Ascending aorta (tissue), 2 donors: ENCODE measurements at places on chromosomes 3 and 15.
A peak's percentile ranks its signal among the peaks of the same experiment; 100 is the strongest.

GRCh38 chr3:31252216-31253185 is 280.2 kb upstream of the STT3B start:
- no peak for DNase-seq

GRCh38 chr3:35867791-35868190 is 228.5 kb downstream of the ARPP21 start:
- DNase-seq = no peak

- DNase-seq = no peak
Observed at GRCh38 chr3:49647741-49648140, 26.4 kb upstream of the APEH start.

DNA sequence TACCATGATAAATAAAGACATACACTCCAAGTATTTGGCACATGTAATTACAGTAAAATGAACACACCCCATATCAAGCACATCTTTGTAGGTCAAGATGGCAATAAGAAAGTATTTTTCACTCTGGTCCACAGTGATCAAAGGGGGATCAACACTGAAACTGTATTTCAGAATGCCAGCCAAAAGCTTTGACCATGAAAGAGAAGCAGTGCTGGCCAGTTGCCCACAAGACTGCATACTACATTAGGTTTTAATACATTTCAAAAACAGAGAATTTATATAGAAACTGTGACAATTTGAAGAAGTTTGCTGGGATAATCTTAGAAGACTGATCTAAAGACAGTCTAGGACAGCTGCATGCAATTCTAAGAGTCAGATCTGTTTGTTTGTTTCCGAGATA is 1035.3 kb downstream of the FHIT start:
- no peak for DNase-seq

- DNase-seq = no peak
Observed at GRCh38 chr3:72078676-72079368, 293.9 kb upstream of the PROK2 start.

GRCh38 chr3:68447885-68448284 is 484.5 kb downstream of the TAFA4 start:
- DNase-seq = no peak

- no peak for DNase-seq
Observed at GRCh38 chr3:25380222-25380739, 47.8 kb upstream of the RARB start.

DNA sequence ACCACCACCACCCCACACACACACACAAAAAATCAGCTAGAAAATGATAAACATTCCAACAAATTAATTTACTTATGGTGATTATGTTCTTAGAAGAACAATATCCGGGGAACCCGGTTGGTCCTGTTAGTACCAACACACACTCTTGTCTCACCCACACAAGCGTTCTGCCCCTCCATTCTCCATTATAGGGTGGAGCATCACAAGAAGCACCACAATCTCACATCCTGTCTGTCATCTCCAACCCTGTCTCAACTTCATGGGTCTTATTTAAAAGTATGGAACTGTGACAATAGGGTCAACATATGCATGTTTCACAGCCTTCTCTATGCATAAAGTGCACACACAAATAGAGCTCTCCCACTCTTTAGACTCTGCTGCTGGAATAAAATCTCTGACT is 5.6 kb downstream of the GSK3B start:
- DNase-seq = no peak

DNA sequence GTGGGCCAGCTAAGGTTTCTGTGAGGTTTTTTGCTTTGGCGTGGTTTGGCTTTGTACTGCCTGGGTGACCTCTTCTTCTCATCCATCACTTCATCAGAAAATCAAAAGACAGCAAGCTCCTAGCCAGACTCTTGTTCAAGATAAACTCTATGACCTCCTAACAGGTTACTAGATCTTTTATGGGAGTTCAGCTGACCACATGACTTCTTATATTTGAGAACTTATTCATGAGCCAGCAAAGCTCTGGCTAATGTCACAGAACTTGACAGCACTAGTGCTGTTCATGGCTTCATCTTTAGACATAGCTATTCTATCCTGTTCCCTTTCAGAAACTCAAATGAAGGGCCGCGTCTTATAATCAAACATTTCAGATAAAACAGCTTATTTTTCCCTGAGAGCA is 527.1 kb upstream of the GOLIM4 start:
- no peak for DNase-seq

DNA sequence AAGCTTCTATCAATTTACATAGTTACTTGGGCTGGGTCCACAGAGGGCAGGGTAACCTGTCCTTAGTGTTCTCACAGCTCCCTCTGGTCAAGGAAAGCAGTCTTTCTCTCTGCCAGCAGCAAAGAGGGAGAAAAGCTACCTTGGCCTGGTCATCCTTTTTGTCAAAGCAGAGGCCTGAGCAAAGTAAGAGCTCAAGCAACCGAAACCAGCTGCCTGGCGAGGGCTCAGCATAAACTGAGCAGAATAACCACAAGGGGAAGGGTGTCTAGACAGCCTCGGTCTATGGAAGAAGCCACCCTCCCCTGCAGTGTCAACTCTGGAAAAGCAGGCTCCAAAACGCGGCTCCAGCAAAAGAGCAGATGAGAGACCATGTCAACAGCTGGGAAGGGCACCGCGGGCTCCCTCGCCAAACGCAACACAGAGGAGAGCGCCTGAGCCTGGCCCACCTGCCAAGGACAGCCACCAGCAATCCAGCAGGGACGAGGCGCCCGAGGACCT is 17.4 kb downstream of the LRIG1 start:
- no peak for DNase-seq

DNA sequence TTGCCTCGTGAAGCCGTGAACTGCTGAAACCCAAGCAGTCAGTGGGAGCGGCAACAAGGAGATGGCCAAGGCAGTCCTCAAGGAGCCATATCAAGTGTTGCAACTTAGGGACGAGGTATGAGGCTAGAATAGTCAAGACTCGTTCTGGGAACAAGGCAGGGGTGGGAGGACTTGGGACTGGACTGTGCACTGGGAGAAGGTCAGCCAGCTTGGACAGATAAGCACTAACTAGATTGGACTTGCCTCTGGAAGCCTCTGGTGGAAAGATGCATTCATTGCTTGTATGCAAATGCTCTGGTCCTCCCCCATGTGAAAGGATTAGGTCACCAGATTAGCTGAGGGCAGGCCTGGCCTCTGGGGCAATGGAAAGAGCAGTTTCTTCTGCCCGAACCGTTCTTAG is 123.3 kb upstream of the CTNNB1 start:
- peak; percentile 73 for DNase-seq

DNA sequence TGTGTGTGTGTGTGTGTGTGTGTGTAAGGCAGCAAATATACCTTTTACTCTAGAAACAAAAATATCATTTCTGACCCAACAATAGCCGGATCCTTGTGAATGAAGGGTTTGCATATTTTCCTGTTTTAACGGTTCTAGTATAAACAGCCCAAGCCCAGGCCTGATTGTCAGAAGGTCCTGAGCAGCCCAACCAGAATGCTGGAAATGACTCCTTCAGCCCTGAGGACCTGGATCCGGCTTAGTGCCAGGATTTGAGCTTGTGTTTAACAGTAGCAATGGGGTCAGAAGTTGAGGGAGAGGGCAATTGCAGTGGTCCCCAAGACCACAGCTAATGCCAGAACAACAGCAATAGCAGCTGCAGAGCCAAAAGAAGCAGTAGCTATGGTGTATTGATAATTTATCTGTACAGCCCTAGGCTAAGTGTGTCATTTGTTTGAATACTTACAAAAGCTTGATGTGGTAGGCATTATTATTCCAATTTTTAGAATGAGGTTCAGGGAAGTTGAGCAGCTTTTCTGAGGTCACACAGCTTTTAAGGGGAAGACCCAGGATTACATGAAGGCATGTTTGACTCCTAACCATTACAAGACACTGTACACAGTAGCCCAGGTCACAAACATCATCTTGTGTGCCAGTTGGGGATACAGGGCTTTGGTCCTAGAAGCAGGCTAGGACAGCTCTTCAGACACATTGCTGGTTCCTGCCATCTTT is 12.8 kb downstream of the FOXL2 start:
- DNase-seq = no peak

DNA sequence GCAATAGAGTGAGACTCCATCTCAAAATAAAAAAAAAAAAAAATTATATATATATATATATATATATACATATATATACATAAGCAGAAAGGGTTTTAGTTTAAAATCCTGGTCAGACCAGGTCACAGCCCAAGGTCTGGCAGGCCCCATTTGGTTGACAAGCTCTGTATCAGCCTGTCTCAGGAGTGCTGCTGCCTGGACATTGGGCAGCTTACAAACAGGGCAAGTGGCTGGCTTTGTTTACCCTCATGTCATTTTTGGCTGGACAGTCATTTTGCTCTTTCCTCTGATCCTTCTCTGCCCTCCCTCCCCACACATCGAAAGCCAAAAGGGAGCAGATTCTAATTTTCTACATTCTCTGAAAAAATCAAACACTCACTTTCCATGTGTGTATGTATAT is 26.7 kb upstream of the KLHL6 start:
- no peak for DNase-seq

DNA sequence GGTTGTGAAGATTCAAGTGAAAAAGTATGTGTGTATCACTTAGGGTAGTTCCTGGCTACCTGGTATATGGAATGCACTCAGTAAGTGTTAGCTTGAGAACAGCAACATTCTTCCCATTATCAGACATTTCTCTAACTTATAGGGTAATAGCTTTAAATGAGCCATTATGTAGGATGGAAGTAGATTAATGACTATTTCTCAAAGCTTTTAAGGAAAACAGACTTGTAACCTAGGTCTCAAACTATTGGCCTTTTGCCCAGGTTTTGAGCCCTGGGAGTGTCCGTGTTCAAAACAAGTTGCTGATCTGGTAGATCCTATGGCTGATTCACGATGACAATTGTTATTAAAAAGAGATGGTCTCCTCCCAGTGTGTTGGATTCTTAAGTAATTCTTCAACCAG is 129.1 kb upstream of the UMPS start:
- no peak for DNase-seq

GRCh38 chr15:71187078-71187477 is 71.8 kb downstream of the THSD4 start:
- DNase-seq = no peak

- DNase-seq = no peak
Observed at GRCh38 chr3:1469687-1470086, 376.9 kb downstream of the CNTN6 start.

DNA sequence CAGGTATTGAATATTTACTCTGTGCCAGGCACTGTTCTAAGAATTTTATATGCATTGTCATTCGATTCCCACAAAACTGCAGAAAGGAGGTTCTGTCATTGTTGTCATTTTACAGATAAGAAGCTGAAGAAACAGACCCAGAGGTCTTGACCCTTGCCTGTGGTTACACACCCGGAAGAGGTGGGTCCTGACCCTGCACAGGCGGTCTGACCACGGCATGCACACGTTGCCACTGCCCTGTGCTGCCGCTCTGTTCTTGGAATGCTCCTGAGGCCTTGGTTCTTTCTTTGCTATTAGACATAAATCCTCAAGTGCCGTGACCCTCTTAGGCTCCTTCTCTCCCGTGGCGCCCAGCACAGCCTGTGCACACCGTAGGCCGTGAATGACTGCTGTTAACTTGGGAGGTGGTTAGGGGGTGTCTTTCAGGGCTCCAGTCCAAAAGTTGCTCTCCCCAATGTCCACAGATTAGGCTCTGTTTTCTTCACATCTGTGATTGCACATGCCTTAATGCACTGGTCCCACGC is 74.1 kb upstream of the PLXNA1 start:
- no peak for DNase-seq

GRCh38 chr3:186487819-186488218 is 56.4 kb downstream of the CRYGS start:
- no peak for DNase-seq

DNA sequence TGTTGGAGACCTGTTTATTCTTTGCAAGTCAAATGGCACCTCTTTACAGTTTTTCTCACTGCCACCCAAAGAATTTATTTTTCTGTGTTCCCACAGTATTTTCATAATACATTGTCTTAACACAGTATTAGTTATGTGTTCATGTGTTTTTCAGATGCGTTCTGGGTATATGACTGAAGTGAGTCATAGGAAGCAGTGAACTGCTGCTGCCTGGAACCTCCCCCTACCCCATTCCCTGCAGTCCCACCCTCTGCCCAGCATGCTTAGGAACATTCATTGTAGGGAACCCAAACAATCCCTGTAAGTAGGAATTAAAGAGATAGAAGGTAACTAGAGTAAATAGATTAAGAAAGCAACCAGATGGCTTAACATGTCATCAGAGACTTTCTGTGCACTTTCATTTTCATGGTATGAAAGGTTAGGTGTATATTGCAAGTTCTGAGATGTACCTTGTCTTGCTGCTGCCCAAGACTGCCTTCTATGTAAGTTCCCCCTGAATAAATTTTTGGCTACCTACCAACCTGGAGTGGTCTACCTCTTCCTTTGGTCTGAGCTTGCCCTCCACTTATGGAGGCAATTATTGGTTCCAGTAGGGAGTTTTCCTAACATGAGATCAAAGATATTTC is 21.9 kb upstream of the SQOR start:
- DNase-seq = no peak

- DNase-seq = peak; percentile 59
Observed at GRCh38 chr15:31306426-31307269, 20.0 kb upstream of the KLF13 start.

DNA sequence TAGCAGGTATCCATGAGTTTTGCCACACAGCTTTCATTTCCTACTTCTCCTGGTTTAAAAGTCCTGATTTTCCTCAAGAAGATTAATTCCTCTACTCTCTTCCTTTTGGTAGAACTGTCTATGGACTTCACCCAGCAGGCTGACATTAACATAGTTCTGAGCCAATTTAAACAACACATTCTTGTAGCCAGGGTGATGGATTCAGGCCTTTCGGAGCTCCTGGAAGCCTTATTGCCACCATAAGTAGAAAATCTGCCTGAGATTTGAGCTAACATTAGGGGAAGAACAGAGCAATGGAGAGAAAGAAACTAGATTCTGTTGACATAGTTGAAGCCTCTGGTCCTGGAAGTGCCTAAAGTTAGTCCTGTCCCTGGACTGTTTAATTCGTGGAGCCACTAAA is 449.8 kb downstream of the TAFA4 start:
- DNase-seq = no peak

- DNase-seq = no peak
Observed at GRCh38 chr3:120858521-120858920, 49.5 kb upstream of the STXBP5L start.

DNA sequence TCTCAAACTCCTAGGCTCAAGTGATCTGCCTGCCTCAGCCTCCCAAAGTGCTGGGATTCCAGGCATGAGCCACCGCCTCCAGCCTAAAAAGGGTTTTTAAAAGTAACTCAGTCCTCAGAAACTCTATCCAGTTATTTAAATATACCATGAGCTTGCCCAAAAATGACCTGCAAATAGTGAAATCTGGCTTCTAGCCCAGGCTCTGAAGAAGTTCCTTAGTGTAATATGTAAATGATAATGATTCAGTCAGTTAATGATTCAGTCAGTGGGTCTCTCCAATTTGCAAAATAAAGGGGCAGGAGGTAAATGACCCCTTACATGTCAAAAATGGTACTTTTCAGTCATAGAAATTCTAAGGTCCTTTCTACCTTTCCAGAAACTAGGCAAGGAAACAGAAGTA is 28.8 kb downstream of the LRRC2 start:
- DNase-seq = no peak

- no peak for DNase-seq
Observed at GRCh38 chr3:89617706-89618105, 510.3 kb downstream of the EPHA3 start.

DNA sequence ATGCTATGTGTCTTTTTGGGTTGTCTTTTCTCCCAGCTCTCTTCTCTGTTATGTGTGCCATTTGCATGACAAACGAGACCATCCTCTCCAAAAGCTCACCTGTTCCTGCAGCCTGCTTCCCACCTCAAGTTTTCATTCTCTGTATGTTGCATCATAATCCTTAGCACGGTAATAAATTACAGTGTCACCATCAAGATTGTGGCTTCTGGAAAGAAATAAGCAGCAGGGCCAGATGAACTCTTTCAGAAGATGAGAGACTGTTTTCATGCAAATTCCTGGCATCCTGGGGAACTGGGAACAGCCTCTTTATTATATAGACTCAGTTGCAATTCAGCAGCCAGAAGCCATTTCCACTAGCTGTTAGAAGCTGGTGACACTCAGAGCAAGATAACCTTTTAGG is 436.7 kb downstream of the EPHB1 start:
- no peak for DNase-seq
